ENCODE measurements at places on chromosomes 12 and 14. TPM values are rescaled to one million over a fixed set of nuclear protein-coding genes. Genes with fewer than 3 reads are reported as not detected.

DNA sequence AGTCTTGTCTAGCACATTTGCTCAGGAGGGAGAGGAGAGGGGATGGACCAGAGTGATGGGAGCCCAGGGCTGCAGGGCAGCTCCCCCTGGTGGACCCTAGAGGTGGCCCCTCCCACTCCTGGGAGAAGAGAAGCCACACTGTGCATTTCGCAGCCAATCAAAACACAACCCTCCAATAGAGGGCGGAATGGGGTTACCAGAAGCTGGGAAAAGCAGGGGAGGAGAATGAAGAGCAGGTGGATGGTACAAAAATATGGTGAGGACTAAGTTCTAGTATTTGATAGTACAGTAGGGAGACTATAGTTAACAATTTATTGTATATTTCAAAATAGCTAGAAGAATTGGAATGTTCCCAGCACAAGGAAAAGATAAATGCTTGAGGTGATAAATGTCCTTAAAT lies 23.6 kb downstream of the VASH1 start:
- DNase-seq, result peak; percentile 48

GRCh38 chr14:77130386-77130785 lies 11.2 kb downstream of the ZDHHC22 start:
- DNase-seq, result no peak

- no peak for DNase-seq
Observed at GRCh38 chr14:105171004-105171673, 2.6 kb upstream of the JAG2 start.

DNA sequence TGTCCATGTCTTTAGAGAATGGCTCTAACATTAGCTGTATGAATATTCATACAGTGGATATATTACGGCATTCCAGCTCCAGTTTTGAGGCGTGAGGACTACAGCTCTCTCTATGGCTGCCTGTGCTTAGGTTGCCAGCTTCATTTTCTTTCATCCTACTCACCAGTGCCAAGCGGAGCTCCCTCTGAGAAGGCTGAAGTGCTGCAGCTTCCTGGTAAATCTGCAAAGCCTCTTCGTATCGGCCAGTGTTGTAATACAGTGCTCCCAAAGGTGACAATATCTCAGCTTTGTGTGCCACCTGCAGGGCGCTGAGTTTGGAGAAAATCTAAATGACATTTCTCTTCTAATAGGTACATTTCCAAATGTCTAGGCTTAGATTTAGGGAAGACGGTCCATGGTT lies 19.8 kb upstream of the OVCH1 start:
- no peak for DNase-seq

- DNase-seq, result no peak
Observed at GRCh38 chr12:118986050-118986449, 4.7 kb downstream of the SRRM4 start.

- no peak for DNase-seq
Observed at GRCh38 chr12:132396657-132397056, 67.3 kb upstream of the GALNT9 start.

DNA sequence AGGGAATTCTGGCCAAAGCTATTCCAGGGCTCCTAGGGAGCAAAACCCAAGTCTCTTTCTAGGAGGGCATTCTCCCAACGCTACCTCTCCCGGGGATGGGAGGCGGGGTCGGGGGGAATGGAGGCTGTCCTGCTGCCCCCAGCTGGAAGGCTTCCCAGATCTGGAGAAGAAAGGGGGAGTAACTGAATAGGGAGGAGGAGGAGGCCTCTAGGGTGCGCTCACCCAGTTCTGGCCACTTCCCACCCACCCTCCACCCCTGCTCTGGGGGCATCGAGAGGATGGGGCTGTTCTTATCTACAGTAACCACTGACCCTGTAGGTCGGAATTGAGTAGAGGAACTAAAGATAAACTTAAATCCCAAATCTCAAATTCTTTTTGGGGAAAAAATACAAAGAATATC lies 579 bp upstream of the RNASE1 start:
- no peak for DNase-seq

DNA sequence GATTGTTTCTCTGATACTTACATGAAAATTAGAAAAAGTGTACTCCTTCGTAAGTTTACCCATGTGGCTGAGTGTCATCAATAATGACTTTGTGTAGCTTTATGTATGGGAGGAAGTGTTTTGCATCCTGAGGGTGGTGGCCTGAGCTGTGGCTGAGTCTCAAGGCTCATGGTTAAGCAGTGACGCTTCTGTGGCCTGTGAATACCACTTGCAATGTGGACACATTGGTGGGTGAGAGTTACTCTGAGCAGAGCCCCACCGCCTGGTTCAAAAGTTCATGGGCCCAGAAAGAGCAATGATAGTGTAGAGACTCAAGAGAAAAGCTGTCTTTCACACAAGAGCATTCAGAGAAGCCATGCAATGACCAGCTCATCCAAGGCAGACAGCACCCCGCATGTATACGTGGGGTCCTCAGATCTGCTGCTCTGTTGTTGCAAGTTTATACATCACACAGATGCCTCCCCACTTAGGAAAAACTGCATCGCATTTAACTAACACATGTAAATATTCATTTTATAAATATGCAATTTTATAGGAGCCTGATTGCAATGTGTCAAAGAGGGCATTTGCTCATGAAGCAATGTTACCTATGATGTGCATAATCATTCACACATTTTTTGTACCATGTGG lies 55.1 kb upstream of the FRMD6 start:
- DNase-seq, result no peak

DNA sequence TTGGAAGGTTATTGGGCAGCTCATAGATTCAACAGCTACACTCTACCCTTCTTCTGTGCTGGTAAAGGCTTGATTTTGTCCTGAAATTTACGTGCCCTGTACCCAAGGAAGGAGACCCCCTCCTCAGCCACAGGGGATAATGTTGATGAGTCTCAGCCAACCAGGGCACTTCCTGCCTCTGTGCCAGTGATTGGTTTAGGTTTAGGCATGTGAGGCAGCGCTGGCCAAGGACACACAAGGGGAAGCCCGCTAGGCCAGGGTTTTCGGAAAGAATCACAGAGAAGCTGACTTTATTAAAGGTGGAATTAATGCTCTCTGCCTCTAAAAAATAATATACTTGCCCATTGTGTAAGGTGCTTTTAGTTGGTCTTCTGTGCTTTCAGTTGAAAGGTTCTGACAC lies 15.4 kb upstream of the CTDSP2 start:
- no peak for DNase-seq

DNA sequence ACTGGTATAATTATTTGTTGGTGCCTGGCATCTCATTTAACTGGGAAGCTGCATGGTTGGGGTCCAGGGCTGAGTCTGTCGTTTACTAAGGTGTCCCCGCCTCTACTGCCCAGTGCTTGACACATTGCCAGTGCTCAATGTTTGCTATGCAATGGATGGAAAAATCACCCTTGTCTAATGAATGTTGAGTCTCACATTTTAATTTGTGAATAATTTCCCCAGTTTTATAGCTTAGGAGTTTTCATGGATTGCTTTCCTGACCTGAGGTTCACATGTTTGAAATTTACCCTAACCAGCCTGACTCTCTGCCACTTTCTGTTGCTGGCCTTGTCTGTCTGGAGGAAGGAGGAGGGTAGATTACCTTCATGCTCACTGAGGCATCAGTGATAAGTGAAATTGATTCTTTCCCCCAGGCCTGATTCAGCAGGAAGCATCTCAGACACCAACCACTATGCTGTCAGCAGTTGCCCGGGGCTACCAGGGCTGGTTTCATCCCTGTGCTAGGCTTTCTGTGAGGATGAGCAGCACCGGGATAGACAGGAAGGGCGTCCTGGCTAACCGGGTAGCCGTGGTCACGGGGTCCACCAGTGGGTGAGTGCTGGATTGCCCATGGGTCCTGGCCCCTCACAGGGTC lies 2.4 kb downstream of the DHRS2 start:
- no peak for DNase-seq

DNA sequence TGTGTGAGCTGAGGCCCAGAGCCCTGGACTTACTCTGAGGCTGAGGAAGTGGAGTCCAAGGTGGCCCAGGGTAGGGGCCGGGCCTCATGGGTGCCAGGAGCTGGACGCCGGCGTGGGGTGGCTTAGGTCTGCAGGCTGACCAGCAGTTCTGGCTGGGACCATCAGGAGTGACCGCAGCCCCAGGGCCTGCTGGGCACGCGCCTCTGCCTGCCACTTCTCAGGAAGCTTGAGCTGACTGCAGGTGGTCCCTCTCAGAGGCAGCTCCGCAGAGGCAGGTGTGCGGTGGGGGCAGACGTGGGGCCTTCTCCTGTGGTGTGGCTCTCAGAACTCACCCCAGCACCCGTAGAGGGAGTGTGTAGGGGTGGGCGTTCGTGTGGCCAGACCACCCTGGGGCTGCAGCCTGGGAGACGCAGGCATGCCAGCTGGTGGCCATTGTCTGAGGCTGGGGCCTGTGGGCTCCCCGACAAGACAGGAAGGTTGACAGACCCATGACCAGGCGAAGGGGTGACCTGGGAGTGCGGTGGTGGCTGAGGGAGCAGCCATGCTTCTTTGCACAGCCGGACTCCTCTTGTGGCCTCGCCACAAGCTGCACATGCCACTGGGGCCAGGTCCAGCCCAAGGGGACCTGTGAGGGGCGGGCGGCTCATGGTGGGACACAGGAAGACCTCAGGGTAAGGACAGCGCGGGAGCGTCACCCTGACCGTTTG lies 40.0 kb upstream of the TEX22 start:
- DNase-seq, result no peak

DNA sequence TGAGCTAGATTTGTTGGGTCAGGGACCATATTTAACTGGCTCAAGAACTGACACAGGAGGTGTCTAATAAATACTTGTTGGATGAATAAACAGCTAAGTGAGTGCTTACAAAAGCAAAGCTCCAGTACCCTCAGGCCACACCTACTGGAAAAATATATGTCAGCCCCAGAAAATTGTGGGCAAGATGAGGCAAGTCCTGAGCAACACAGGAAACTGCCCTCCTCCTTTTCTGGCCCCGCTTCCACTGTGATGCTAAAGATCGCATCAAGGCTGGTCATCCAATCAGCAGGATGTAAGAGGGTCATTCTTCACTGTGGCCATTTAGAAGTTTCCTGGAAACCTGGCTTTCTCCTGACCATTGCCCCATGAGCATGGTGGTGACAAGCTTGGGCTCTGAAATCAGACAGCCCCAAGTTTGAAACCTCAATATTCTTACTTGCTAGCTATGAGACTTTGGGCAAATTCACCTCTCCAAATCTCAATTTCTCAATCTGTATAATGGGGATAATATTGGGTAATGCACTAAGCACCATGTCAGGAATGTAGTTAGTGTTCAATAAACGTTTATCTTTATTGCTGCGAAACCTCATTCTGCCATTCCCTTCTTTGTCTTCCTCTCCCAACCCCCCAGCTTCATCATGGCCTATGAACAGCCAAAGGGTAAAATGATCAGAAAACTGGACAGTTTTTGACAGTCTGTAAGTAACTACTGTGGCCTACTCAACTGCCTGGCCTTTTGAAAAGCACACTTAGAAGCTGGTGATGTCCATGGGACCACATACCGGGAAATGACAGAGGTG lies 139.3 kb upstream of the PZP start:
- no peak for DNase-seq

- no peak for DNase-seq
Observed at GRCh38 chr12:103879048-103879692, 38.1 kb upstream of the NT5DC3 start.

DNA sequence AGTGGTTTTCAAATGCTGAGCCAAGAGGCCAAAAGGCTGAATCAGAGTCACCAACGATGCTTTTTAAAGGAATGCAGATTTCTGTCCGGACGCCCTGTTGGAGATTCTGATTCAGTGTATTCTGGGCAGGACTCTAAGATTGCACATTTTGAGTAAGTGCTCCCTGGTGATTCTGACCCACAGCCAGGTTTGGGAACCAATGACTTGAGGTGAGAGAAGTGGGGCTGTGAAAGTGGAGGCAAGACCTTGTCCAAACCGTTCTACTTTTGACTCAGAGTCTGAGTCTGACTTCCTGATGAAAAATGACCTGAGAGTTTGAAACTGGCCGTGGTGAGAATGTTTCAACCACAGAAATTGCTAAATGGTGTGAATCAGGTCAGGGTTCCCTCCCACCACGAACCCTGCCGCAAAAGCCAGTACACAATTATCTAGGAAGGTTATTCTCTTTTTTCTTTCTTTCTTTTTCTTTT lies 90.2 kb downstream of the NTN4 start:
- DNase-seq, result no peak

DNA sequence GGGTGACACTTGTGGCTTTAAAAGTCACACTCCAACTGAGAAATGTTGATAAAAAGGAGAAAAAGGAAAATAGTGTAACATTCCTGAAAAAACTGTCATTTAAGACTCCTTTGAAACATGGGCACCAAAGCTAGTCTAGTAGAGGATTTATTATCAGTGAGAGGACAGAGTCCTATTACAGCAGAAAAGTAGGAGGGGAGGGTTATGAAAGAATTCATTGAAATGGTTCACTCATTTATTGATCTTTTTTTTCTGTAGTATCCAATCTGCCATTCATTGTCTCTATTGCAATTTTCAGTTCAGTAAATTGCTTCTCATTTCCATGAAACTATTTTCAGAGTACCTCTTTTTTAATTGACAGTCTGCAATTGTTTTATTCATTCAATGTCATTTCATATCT lies 25.4 kb downstream of the PPM1A start:
- no peak for DNase-seq

GRCh38 chr12:102067574-102068258 lies 5.9 kb upstream of the WASHC3 start:
- DNase-seq, result no peak

- DNase-seq, result no peak
Observed at GRCh38 chr14:58765843-58766242, 128.1 kb downstream of the DACT1 start.

GRCh38 chr14:88993946-88994345 lies 169.5 kb downstream of the TTC8 start:
- DNase-seq, result peak; percentile 19

DNA sequence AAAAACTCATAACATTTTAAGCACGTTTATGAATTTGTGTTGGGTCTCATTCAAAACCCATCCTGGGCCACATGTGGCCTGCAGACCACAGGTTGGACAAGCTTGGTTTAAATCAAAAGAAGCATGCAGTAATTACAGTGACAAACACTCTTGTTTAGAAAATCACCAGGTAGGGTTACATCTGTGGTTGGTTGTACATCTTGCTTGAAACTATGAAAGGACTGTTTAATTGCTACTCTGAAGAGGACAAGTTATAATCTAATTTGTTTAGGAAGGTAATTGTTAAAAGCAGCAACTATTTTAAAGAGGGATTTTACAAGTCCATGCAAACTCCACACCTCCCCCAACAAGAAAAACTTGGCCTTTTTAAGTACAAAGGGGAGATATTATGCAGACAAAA lies 4.0 kb downstream of the TRIP11 start:
- DNase-seq, result no peak

- DNase-seq, result no peak
Observed at GRCh38 chr14:90857866-90858265, 41.6 kb upstream of the TTC7B start.

Gene RPL10L
- total RNA-seq, result not detected

Gene BBOF1
- total RNA-seq, result 21.5 TPM

Gene COCH
- total RNA-seq, result 0.96 TPM

Gene PNMA1
- total RNA-seq, result 27.7 TPM

Gene METTL25
- 51.4 TPM for total RNA-seq

Gene NTN4
- 21.0 TPM for total RNA-seq

Gene GSC
- 4.7 TPM for total RNA-seq
